ENCODE measurements at places on chromosomes 6 and 20.

DNA sequence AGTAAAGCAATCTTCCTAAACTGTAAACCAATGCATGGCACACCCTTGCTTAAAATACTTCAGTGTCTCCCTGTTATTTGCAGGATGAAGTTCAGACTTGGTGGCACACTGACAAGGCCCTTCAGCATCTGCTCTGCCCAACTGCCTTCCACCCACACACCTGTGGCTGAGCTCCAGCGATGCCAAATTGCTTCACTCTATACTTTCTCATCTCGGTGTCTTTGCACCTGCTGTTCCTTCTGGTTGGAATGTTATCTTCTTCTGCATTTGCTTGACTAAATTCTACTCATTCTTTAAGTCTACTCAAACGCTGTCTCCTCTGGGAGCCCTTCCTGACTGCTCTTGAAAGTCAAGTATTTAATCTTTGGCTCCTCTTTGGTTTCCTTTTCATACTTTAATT is 100.1 kb upstream of the SUPT3H start:
- DNase-seq: no peak

GRCh38 chr20:7540923-7541322 is 399.3 kb downstream of the HAO1 start:
- no peak for DNase-seq

DNA sequence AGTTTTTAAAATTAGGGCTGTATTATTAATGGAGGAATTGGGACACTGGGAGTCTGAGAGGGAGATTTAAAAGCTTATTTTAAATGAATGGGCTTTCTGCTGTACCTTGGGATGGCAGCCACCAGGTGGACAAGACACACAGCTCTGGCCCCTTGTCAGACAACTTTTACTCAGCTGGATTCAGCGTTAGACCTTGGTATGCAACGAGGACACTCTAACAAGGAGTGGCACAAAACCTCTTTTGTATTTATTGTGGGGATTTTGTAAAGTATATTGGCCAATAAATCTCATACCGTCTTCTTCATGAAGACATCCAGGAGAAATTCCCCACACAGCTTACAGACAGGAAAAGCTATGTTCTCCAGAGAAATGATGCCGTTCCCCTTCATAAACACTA is 105.7 kb downstream of the LCA5 start:
- DNase-seq: no peak

DNA sequence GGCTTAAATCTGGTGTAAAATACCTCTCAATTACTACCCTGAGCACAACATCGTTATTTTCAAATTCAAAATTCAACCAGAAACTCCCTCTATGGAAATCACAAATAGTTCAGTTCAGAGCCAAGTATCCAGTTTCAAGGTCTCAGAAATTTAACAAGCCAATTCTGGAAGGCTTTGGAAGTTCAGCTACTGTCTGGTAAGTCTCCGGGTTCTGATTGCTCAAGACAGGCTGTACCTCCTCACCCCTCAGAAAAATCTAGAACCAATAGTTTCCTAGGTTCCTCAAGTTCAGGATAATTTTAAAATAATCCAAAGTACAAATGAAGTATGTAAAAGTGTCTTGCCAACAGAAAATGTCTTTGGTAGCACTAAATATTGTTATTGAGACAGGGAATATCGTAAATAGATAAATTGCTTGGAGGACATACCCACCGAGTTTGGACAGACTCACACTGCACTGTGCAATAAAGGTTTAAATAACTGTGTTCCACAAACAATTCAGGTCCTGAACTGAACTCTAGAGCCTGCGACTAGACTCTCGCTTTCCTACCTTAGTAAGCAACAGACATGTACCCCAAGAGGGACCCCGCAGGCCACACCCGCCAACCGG is 729 bp downstream of the ATG5 start:
- no peak for DNase-seq

GRCh38 chr6:130152908-130153510 is 69.7 kb downstream of the SAMD3 start:
- DNase-seq: no peak

DNA sequence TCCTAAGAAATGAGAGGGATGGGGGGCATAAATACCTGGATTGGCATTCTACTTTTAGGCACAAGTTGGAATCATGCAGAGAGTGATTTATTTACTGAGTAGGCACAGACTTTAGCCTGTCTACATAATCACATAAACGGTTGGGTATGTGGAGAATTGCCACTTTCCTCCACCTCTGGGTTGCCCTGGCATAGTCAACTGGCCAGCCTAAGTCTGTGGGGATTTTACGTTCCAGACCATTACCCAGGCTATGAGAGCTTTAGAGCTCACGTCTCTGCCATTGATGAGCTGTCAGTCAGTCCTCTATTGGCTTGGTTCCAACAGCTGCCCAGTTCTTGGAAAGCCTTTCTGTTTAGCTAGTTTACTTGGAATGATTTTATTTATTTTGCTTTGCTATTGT is 5.0 kb upstream of the BHLHE23 start:
- no peak for DNase-seq

DNA sequence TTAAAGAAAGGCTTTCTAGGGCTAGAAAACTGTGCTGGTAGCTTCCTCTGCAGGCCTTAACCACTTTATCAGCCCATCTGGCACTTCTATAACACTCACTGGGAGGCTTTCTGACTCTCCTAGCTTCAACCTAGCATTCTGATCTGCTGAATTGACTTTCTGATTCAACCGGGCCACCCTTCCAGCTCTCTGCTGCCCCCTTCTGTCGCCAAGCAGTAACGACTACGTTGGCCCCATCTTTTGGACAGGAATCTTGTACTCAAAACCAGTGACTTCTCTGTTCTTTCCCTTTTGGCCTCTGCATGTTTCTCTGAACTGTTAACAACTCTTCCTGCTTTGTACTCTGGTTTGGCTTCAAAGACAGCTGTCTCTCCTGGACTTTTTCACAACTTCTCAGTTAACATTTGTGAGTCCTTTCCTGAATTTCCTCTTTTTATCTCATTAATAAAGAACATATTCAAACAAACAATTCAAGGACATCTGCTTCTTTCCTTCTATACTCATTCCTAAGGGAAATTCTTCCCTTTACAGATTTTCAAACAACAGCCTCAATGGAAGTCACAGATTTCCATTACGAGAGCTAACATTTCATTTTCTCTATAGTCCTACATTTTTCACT is 43.9 kb upstream of the FAM135A start:
- DNase-seq: peak; percentile 32

DNA sequence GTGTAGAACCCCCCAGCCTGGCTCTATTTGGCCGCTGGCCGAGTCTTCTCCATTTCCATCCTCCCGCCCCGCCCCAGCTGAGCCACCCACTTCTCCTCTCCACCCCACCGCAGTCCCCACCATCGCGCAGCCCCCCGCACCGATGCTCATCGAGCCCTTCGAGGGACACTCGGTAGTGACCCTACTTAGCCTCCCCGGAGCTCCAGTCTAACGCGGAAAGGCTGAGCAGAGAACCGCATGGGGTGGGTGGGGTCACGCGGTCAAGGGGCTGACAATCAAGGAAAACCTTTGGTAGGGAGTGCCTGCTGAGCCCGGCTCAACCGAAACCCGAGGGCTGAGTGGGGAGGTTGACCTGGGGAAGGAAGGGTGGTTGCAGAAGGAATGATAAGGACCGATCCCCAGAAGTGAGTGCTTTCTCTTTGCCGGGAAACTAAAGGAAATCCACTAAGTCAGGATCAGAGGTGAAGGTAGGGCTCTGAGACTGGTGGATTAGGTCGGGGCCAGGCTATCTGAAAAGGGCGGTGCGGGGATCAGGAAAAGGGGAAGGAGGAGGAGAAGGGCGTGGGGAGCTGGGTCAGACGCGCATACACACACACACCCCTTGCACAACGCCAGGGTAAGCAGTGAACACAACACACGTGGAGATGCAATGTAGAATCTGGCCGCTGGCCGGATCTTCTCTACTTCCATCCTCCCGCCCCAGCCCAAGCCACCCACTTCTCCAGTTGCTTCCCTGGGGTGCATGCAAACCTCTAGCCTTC is 49.8 kb downstream of the CPXM1 start:
- no peak for DNase-seq

- DNase-seq: no peak
Measured at GRCh38 chr6:114718186-114718585, 375.4 kb upstream of the HS3ST5 start.

- DNase-seq: no peak
Measured at GRCh38 chr6:166580076-166581050, 6.1 kb downstream of the RAMACL start.
